ENCODE measurements at places on chromosomes 5 and 9.

- no peak for DNase-seq
Observed at GRCh38 chr5:88389338-88390095, 120.9 kb upstream of the TMEM161B start.

DNA sequence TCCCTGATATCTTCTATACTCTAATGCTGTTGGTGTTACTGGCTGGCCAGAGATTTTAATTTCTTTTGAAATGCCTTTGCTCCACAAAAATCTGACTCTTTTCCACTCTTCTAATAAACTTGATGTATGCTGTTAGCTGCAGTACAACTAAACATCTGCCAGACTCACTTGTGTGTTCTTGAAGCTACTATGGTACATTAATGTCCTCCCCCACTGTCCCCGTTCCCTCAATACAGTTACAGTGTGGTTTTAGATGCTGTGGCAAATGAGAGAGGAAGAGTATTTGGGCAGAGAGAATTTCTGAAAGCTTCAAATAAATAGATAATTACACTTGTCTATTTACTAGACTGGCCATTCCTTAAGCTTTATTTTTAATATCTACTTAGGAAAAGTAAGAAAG is 18.3 kb upstream of the ERAP1 start:
- DNase-seq: no peak

DNA sequence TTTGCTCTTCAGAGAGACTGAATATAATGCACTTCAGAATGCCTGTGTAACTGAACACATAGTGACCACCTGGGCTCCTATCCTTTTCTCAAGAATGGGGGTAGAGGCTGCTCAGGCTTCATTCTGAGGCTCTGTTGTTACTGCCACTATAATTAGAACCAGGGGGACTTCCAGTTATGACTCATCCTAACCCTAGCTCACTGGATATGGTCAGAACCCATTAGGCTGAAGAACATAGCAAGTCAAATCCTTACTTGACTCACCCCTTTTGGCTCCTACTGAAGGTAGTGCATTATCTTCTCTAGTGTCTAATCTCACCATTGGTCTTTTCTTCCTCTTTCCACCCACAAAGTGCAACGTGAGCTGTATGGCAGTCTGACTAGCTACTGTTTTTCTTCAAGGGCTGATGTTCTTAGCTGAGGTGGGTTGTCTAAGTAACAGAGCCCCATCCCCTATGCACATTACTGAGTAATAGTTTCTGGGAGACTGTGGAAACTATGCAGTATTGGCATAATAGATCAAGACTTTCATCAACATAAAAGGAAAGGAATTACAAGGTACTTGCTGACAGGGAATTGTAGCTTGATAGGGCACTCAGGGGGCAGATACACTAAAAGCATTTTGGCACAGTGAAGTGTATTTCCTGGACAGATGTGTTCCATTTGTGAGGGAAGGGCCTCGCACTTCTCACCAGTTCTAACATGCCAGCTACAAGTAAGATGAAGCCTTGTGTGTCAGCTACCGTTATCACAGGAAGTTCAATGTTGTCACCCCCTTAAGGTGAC is 431.0 kb upstream of the MEF2C start:
- no peak for DNase-seq

- DNase-seq: no peak
Observed at GRCh38 chr9:37033141-37033540, 927 bp downstream of the PAX5 start.

- DNase-seq: no peak
Observed at GRCh38 chr5:21238786-21239185, 1250.8 kb upstream of the CDH18 start.

DNA sequence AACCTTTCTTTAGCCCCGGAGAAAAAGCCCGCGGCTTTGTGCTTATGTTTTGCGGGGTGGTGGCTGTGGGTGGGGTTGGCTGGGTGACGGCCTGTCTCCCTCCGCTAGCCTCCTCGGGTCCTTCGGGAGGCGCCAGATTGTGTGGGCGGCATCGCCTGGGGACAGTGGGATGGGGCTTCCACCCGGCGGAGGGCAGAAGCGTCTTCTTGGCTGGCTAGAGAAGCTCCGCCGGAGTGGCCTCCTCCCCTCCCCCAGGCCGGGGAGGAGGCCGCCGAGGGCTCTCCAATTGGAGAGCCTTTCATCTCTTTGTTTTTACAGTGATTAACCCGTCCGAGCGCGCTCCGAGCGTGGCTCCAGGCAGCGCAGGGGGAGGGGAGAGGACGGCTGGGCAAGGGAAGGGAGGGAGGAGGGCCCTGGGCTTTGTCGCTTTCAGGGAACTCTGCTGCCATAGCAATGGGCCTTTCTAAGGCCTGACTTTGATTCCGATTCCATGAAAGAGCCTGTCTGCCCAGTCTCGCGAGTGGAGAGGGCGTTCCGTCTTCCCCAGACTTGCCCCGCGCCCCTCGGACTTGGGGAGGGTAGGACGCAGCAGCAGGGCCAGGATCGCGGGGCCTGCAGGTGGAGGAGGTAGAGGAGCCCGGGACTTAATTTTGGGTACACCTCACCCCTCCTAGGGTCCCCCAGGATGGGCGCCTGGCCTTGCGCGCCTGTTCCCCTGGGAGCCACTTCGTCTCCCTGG is 36.7 kb upstream of the TIFAB start:
- peak; percentile 21 for DNase-seq

DNA sequence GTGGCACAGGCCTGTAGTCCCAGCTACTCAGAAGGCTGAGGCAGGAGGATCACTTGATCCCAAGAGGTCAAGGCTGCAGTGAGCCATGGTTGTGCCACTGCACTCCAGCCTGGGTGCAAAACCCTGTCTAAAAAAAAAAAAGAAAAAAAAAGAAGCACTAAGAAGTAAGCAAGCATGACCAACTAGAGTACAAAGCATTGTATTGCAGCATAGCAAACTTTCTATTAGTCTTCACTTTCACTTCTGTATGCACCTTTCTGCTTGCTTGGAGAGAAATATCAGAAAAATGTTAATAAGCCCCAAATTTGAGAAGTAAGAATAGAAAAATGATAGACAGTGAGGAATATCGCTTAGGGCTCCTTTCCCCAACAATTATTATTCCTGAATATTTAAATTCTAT is 497.7 kb upstream of the WWC1 start:
- no peak for DNase-seq

GRCh38 chr9:110125207-110125751 is 82.7 kb downstream of the C9orf152 start:
- peak; percentile 93 for DNase-seq

DNA sequence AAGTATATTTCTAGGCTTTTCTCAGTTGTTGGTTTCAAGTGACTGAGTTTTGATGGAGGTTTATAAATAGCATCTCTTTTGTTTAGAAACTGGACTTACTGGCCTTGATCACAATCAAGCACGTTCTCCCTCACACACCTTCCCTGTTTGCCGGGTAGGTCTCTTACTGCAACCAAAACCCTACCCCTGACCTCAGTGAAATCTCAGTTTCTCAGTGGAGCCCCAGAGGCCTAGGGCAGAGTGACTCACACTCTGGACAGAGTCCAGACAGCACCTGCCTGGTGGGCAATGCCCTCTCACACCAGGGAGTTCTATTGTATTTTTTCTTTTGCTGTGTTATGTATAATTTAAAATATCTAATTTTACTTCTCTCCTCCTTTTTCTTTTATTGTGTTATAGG is 48.4 kb upstream of the EPB41L4B start:
- no peak for DNase-seq
